ENCODE measurements at places on chromosomes 4 and X. TPM values are rescaled to one million over a fixed set of nuclear protein-coding genes. Genes with fewer than 3 reads are reported as not detected.

DNA sequence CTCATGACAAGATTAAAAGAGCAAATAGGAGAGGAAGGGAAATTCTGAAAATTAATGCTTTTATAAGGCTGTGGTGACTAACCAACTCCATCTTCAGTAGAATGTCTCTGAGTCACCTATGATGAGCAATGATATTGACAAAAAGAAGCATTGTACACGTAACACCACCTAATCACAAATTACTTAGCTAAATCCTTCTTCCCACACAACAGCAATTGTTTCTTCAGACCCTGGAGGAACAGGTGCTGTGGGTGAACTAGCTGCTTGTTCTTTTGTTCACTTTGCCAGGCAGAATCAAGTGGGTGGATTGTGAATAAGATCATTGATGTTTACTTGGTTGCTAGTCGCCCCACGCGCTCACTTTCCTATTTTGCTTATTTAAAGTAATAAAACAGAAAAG is 315.5 kb downstream of the CAMK2D start:
- no peak for DNase-seq

The ARHGAP10 gene
- total RNA-seq, result 54.9 TPM

DNA sequence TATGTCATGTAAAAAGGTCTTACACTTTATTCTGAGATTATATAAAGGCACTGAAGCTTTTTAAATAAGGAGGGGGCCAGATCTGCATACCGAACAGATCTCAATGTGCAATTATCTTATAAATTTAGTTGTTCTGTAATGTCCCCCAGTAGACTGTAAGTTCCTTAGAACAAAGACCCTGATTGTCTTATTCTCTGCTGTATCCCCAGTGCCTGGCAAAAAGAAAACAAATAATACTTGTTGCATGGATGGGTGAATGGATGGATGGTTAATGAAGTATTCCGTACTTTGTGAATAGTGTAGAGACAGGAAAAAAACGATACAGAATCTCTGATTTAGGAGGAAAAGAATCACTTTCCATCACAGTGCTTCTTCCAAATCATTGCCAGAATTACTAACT is 141.5 kb downstream of the CHM start:
- DNase-seq, result no peak

DNA sequence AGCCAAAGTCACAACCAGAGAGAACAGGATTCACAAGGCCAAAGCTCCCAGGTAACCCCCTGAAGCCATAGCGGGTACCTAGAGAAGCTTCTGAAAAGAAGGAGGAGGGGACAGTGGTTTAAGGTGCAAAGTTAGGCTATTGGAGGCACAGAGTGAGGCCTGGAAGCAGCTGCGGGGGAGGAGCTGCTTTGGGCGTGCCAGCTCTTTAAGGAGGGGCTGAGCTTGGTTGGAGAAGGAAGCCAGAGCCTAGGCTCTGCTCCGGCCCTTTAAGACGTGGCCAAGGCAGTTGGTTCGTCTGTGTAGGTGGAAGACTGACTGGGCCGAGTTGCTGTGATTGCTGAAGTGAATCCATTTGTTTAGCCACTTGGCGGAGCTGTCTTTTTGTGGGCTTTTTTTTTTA is 1.5 kb downstream of the KLF8 start:
- DNase-seq, result peak; percentile 73

DNA sequence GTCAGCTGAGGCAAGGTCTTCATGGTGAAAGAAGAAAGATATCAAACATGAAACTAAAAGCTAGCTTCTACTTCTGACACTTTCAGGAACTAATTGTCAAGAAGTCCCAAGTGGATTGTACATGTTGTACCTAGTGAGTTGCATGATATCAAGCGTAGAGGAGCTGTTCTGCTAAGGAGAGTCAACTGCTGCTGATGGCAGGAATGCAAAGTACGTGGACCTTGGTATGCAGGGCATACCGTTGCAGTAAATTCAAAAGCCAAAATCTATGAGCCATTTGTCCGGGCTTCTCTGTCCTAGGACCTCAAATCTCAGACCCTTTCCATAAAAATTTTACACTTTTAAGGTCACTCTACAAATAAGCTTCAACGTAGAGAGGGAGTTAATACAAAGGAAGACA is 446.2 kb downstream of the KCTD8 start:
- DNase-seq, result no peak

The STK32B gene
- total RNA-seq, result 3.0 TPM

The MPP1 gene
- total RNA-seq, result 26.1 TPM

- DNase-seq, result no peak
These were observed 63.9 kb upstream of the FAT1 start for GRCh38 chr4:186787536-186787935.

DNA sequence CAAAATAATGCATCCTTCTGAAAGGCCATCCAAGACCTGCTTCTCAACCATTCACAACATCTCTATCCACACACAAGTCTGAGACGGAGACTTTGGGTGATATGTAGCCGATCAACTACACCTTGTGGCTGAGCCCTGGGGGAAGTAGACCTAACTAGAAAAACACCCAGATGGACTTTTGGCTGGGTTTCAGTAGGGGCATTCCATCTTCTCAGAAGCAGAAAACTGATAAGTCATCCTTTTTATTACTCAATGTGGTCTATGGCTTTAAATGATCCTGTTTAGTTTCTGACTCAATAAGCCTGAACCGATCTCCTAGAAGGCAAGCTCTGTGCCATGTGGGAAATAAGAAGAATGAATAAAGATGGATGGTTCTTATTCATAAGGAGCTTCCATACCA is 82.5 kb upstream of the AFF2 start:
- no peak for DNase-seq

DNA sequence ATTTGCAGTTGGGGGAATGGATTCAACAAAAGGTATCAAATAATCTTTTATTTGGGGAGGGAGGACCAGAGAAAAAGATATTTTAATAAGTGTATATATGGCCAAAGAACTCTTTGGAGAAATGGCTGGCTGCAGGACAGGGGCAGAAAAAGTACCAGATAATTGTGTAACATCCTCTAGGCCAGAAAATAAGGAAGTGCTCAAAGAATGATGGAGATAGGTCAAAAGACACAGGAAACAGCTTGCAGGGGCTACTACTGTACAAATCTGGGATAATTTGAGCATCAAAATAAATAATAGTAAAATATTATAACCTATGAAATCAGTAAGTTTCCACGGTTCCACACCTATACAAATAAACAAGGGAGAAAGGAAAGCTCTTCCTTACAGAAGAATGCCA is 34.8 kb downstream of the KLHL5 start:
- DNase-seq, result no peak

DNA sequence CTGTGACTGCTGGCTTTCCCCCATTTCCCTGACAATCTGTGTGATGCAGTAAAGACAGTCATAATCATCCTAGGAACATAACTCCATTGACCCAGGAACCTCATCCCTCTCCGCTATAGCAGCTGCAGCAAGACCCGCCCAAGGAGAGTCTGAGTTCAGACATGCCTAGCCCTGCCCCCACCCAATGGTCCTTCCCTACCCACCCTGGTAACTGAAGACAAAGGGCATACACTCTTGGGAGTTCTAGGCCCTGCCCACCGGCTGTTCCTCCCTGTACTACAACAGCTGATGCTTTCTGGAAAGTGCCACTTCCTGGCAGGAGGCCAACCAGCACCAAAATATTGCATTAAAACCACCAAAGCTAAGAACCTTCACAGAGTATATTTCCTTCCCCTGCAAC is 1035.6 kb downstream of the C4orf33 start:
- DNase-seq, result no peak

DNA sequence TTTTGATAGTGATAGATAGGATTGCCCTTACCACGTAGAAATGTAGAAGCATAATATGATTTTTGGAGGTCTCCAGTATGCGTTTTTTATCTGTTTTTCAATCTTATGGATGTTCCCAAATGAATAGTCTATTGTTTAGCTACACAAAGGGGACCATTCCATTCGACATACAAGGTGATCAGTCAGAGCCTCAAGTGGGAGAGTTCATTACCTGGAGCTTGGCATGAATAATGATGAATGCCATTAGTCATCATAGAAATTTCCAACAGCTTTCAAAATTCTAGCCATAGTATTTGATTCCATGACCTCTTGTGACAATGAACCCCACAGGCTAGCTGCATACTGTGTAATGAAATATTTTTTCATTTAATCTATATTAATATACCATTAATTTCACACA is 123.6 kb downstream of the PDHA2 start:
- no peak for DNase-seq

The MSANTD1 gene
- not detected for total RNA-seq

GRCh38 chrX:8731559-8732395 is at the start of gene ANOS1:
TSS of gene ANOS1 (minus strand) at chrX:8732137. CDS start at chrX:8732036, 101 bp downstream.
- no peak for DNase-seq

Data from uterus (tissue), 4 donors.